CD4-positive, alpha-beta T cell treated with Interleukin-17A for 4 hours (primary cell): ENCODE measurements at places on chromosomes 1 and 21.

DNA sequence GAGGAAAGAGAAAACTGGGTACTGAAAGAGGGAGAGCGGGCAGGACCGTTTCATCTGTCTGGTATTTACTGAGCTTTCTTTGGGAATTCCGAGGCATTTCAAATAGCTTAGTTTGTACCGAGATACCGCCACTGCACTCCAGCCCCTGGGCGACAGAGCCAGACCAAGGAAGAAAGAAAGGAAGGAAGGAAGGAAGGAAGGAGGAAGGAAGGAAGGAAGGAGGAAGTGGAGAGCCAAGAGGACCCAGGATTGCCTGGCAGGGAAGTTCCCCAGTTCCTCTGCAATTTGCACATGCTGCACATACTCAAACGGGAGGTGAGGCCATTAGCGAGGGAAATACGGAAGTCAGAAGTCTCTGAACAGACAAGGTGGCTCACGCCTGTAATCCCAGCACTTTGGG, 961 bp upstream of the FUCA1 start:
- no peak for DNase-seq

DNA sequence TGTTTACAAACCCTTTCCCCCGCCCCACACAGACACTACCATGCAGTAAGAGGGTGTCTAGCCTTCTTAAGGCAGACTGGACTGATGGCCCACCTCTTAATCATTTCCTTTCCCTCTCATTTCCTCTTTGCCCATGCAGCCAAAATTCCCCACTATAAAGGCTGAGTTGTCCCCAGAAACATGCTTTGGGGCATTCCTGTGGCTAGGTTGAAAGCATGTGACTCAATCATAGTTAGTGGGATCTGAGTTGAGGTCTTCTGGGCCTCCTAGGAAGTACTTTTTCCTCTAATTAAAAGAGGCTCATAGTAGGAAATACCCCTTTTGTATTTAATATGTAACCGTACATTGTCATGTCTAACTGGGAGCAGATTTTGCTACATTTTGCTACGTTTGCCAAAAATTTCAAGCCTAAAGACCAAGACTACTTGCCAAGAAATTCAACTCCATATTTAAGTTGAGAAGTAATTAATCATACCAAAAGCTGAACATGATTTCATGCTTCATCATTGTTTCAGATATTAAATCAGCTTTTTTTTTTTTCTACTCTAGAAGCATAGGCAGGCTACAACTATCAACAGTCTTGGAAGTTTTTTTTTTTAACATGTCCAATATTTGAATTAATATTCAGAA, 174.7 kb downstream of the ADGRL4 start:
- DNase-seq = no peak

DNA sequence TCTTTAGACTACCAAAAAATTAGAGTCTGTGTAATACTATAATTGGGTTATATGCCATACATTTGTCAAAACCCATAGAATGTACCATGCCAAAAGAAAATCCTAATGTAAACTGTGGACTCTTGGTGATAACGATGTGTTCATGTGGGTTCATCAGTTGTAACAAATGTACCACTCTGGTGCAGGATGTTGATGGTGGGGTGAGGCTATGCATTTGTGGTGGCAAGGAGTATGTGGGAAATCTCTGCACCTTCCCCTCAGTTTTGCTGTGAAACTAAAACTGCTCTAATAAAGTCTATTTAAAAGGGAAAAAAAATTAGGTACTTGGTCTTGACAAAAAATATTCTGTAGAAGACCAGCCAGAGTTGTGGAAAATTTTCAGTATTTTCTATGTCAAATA, 43.4 kb downstream of the INKA2 start:
- DNase-seq = no peak

GRCh38 chr1:8025061-8025670, 943 bp downstream of the ERRFI1 start:
- peak; percentile 24 for DNase-seq

GRCh38 chr1:47351305-47351704, 17.7 kb downstream of the CMPK1 start:
- DNase-seq = no peak

- DNase-seq = no peak
Measured at GRCh38 chr1:39538531-39539251, 37.9 kb downstream of the PABPC4 start.

DNA sequence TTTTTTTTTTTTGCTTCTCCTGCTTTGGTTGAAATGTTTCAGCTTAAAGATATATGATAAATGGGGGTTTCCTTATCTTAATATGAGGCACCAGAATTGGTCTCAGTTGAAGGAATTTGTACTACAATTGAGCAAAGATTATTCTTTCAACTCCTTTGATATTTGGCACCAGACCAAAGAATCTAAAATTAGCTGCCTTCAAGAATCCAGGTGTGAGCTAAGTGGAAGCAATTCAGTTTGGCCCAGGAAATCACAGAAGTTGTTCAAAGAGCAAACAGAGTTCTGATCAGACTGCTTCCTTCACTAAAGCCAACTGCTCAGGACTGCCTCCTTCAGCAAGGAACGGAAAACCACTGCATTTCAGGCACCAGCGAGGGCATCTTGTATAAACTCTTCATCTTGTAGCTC, 68.3 kb upstream of the BCAR3 start:
- no peak for DNase-seq

DNA sequence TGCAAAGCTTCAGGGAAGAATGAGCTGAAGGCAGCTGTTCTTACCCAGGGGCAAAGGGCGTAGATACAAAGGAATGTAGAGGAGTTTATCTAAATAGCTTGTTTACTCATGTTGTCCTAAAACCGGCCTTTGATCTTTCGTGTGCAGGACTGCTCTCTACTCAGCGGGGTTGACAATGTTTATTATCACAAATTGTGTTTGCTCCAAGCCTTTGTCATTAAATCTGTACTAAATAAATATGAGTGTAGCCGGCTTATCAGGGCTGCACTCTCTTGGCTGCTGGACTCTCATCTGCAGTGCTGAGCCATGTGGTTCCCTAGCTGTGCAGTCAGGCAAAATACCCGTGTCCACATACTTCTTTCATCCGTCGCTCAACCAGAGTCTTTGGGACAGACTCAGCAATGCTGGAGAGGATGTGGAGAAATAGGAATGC, 199.0 kb downstream of the LBR start:
- no peak for DNase-seq

DNA sequence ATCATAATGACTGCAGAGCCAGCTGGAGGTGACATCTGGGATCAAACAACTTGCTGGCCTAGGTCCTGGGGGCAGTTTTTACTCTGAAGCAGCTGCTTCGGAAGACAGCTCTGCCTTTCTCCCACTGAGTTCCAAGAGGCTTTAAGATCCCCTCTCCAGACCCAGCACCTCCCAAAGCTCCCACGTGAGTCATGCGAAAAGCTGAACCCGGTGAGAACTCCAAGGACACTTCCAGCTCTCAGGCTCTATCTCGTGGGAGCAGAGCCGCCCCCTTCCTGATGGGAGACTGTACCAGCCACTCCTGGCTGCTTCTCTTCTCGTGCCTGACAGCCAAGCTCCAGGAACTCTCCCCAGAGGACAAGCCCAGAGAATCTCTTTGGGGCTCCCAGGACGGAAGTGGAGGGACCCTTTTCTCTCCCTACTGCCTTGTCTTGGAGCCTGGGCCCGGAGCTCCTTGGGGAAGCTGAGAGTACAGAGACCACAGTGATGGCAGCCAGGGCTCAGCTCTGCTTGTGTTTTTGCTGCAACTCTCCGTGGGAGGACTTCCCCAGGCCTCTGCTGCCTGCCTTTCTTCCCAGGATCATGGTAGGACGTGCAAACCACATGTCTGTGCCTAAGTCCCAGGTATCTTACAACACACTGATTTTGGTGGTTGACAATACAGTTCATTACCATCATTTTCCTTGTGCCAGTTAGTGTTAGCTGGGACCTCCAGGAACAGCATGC, 40.6 kb downstream of the STUM start:
- no peak for DNase-seq

DNA sequence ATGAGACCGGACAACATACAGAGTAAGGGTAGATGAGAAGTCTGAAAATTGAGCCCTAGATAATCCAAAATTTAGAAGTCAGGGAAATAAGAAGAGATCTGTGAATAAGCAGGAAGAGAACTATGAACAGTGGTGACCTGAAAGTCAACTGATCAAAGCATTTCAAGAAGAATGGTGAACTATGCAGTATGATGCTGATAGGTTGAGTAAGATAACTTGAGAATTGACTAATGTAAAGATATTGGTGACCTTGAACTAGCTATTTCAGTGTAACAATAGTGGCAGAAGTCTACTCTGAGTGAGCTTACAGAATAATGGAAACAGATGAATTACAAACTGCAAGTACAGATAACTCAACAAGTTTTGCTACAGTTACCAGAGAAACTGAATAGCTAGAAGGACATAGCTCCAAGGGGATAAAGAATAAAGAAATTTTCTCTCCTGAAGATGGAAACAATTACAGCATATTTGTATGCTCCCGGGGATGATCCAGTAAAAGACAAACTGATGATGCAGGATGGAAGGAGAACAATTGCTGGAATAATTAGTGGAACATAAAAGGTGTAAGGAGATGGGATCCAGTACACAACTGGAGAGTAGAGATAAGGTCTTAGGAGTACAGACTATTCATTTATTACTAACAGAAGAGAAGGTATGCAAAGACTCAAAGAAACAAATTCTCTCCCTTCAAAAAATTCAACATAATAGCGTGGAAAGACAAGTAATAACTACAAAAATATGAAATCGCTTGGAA, 10.9 kb downstream of the NRDC start:
- no peak for DNase-seq

DNA sequence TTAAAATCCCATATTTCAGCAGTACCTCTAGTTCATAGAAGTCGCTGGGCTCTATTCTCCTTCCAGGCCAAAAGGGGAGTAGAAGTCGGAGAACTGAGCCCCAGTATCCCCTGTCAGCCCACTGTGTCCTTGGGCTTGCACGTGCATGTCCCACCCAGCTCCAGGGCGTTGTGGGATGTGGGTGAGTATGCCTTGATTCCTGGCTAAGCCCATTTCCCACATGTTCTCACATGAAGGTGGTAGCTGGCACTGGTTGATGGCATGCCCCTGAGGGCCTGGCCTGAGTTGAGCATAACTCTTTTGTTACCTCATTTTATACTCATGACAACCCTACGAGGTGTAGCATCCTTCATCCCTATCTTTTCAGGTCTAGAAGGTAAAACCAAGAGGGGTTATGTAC, 8.0 kb downstream of the SLC6A17 start:
- no peak for DNase-seq
